ELF-1 (cell line): ENCODE measurements at places on chromosomes 6 and 20.

DNA sequence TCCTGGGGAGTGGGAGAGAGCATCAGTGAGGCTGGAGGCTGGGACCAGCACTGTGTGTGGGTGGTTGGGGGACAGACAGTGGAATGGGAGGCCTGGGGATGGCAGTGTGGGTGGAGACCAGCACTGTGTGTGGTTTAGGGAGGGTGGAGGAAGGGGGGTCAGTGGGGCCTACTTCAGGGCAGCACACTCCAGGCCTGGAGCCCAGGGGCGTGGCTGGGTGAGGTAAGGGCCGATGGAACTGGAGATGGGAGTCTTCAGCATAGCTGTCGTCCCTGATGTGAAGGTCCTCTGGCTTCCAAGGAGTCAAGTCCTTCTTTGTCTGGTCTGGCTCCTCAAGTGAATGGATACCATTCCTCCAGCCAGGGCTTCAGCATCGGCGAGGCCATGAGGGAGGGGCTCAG is 18.6 kb downstream of the KCNK17 start:
- DNase-seq, result no peak

- DNase-seq, result no peak
Observed at GRCh38 chr6:129312880-129313279, 397.1 kb downstream of the ARHGAP18 start.

DNA sequence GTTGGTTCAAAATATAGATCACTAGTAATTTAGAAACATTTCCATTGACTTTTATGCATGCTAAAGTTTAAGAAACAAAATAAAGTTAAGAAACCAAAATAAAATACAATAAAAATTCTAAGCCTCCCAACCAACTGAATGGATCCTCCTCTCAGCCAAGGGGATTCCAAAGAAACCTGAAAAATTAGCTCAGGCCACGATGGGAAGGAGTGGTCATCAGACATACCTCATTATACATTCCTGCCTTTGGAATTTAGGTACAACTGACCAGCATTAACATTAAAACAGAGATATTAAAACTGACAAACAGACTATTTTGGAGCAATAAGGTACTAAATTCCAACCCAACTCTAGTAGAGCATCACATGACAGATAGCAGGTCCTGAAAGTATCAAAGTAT is 275.2 kb downstream of the PKHD1 start:
- no peak for DNase-seq

- DNase-seq, result no peak
Observed at GRCh38 chr6:97068211-97068610, 143.7 kb downstream of the KLHL32 start.

- no peak for DNase-seq
Observed at GRCh38 chr6:133157995-133158394, 83.2 kb upstream of the EYA4 start.

GRCh38 chr6:136546331-136546730 is 3.9 kb downstream of the MAP7 start:
- no peak for DNase-seq

- no peak for DNase-seq
Observed at GRCh38 chr6:105036351-105036750, 79.4 kb downstream of the LIN28B start.

DNA sequence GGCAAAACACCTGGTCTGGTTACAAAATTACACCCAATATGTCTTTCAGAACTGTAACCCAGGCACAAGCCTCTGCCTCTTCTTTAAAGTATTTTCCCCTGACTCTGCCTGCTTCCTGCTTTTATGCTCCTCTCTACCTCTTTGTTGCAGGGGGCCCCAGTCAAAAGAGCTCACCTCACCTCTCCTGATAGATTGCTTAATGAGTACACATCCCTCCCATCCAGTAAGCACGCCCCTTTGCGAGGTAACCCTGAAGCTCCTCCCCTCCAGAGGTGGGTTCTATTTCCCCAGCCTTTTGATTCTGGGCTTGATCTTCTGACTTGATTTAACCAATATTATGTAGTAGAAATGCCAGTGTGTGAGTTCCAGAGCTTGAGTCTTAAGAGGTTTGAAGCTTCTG is 56.6 kb upstream of the EYA2 start:
- DNase-seq, result peak; percentile 30

- DNase-seq, result no peak
Observed at GRCh38 chr6:17964633-17965032, 22.8 kb downstream of the KIF13A start.

DNA sequence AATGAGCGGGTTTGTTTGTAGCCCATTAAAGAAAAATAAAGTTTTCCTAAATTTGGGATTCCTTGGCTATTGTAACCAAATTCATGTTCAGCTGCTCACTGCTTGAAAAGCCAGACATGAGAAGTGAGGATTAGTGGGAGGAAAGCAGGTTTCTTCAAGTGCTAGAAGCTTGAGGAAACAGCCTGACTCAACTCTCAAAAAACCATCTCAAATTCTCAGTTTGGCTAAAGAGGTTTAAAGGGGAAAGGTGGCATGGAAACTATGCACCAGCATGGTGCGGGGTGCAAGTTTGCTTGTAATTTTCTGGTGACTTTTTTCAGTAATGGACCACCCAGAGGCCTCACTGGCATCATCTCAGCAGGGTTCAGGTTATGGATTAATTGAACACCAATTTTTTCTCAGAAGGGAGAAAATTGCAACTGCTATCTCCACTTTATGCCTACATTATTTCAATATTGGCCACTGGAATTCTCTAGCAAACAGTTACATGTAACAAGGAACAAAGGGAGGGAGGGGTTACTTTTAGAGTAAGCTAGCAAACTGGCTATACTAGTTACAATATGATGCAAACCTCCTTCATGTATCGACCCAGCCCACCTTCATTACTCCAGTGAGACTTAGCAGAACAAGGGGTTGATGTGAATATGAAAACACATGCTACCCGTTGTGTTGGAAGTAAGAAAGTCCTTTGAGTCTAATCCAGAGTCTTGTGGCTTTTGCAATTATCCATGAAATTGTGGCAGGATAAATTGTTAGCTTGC is 85.0 kb upstream of the IFNGR1 start:
- no peak for DNase-seq

DNA sequence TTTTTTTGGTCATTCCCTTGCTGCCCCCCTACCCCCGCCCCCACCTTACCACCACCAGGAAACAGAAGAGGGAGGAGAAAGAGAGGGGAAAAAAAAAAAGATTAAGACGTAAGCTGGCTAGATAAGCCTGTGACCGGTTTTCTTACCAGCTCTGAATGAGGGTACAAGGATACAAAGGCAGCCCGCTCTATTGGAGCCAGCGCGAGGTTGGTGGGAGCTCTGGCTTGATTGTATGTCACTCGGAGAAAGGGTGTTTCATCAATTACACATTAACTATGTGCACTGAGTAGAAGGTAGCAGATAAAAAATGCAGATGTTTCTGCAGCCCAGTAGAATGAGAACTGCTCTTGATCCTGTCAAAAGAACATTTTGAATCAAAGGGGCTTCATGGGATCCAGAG is 28.6 kb upstream of the OLIG3 start:
- DNase-seq, result no peak

GRCh38 chr6:31129130-31129529 is 8.9 kb upstream of the CDSN start:
- no peak for DNase-seq

- no peak for DNase-seq
Observed at GRCh38 chr6:43275801-43276576, 22.1 kb upstream of the SLC22A7 start.

DNA sequence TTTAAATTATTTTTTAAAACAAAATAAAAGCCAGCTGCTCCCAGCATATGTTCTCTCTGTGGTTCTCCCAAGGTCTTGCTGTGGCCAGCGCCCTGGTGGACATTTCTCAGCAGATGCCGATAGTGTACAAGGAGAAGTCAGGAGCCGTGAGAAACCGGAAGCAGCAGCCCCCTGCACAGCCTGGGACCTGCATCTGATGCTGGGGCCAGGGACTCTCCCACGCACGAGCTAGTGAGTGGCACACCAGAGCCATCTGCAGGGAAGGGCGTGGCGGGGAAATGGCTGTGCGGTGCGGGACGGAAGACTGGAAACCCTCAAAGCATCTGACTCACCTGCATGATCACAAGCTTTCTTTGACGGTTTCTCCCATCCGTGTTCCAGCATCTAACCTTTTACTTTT is 16.5 kb downstream of the GFRA4 start:
- DNase-seq, result no peak

DNA sequence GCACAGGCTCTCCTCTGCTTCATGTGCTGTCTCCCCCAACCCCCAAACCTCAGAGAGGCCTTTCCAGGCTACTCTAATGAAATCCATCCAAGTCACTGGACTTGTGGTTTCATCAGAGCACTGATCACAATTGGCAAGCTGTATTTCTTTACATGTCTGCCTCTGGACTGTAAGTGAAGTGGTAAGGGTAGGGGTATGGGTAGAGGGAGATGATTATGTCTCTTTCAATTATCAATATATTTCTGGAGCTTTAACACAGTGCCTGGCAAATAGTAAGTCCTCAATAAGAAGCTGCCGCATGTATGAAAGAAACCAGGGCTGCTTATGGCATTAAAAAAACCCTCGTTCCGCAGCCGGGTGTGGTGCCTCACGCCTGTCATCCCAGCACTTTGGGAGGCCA is 5.4 kb downstream of the TRERF1 start:
- DNase-seq, result no peak

- DNase-seq, result no peak
Observed at GRCh38 chr6:2560917-2561698, 189.6 kb downstream of the MYLK4 start.
